ENCODE measurements at places on chromosomes 7 and 10.

GRCh38 chr7:46448478-46448877 is 527.4 kb upstream of the IGFBP3 start:
- DNase-seq: no peak

DNA sequence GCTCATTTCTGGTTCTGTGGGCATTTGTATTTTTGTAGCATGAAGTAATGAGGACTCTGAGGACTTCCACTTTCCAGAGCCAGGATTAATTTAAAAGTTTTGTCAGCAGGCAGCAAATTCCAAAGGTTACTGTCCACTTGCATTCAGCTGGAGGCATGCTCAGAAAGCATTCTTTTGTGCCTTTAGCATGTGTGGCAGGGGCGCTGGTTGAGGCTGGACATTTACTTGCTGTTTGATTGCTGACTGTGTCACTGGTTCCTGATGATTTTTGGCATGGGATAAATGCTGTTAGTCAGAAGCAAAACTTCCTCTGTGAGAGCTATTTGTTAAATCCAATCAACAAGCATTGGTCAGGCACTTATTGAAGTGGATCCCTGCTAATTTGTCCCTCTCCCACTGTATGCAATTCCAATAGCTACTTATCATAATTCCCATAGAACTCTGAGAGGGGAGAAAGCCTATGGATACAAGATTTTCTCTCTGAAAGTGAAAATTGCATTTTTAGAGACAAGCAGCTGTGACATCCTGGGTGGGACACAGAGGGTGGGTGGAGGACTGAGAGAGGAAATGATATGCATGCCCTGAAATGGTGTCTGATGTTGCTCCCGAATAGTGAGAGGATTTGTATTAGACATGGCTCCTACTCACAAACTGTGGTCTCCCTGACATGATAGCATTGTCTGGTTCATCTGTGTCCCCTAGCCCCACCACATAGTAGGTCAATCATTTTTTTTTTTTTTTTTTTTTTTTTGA is 161.2 kb upstream of the WDR11 start:
- DNase-seq: no peak

GRCh38 chr10:2744547-2745200 is 322.7 kb upstream of the PFKP start:
- DNase-seq: no peak

DNA sequence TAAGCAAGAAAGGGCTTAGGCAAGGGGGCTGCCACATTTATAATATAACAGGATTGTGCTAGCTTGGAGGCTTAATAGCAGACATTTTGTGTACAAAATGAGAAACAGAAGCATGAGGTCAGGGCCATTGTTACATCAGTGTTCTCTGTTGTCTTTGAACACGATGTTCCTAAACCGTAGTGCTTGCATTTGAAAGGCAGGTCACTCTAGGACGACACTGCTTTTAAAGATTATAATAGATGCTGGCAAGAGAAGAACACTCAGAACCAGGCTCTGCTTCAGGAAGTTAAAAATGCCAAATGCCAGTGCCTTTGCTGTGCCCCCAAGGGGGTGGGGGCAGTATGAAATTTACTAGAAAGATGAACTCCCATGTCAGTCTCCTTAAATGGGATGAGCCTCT is 91.1 kb downstream of the SORCS3 start:
- DNase-seq: no peak

DNA sequence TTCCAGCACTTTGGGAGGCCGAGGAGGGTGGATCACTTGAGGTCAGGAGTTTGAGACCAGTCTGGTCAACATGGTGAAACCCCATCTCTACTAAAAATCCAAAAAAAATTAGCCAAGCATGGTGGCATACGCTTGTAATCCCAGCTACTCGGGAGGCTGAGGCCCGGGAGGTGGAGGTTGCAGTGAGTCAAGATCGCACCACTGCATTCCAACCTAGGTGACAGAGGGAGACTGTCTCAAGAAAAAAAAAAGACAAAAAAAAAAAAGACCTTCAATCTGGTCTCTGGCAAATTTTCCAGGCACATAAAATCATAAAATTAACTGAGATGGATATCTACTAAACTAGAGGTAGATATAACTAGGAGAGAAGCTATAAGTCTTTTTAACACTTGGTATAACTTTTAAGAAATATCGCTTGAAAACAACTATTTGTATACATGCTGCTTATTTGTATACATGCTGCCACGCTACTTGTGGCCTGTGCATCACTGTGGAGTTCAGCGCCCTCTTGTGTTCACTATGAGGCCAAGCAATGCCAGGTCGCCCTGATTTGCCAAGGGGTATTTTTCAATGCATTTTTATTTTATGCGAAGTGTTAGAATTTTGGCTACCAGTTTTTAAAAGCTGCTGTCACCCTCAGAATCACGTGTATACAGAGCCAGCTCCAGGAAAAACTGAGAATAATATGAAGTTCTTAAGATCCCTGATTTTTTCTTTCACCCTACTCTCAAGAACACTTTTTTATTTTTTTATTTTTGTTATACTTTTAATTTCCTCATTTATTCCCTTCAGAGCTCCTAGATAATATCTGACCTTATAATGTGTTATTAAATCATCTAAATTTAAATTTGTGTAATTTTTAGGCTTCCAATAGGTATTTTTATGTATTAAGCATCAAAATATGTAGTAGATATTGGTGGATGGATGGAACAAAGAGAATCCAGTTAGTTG is 26.7 kb downstream of the CYCS start:
- no peak for DNase-seq

GRCh38 chr7:24573554-24574338 is 494 bp downstream of the PALS2 start:
- DNase-seq: no peak

GRCh38 chr7:132503415-132503814 is 72.9 kb downstream of the PLXNA4 start:
- no peak for DNase-seq

GRCh38 chr10:120473593-120473992 is 16.6 kb downstream of the PLPP4 start:
- no peak for DNase-seq

Measured in cerebellar nuclear complex (tissue), 1 donor.